Activated naive CD8-positive, alpha-beta T cell treated with anti-CD3 and anti-CD28 coated beads, Interleukin-2, amount 50 U/mL, for 24 hours (primary cell): ENCODE measurements at places on chromosomes 4 and X.

GRCh38 chrX:40207626-40208025 lies 109.9 kb upstream of the BCOR start:
- peak; percentile 41 for DNase-seq

DNA sequence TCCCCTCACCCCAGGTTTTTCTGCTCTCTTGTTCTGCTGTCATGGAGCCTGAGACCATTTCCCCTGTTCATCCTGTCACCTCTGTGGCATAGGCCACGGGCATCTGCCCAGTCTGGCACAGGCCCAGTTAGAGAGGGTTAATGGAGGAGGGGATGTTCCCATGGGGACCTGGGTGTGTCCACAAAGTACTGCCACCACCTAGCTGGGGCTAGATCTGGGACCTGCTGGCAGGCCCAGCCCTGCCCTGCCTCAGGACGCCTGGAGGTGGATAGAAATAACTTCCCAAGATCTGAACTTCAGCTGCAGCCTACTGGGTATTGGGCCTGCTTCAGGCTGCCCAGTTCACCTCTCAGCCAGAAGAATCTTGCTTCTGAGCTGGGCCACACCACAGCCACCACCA lies 13.5 kb downstream of the EFNB1 start:
- no peak for DNase-seq

DNA sequence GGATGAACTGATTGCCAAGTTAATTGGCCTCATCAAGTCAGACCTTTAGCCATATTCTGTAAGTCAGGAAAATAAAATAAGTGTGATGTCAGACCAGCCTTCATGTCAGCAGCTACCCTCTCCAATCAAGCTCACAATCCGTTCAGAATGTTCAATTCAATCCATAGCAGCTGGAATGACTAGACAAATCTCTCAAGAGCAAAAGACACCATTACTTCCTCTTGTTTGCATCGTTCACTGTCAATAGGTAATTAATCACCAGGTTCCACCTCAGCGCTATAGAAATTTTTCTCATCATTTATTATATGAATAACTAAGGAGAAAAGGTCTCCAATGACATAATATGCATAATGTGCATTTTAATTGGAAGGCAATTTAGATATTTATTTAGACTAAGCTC lies 321.0 kb upstream of the GRIA3 start:
- DNase-seq, result no peak

DNA sequence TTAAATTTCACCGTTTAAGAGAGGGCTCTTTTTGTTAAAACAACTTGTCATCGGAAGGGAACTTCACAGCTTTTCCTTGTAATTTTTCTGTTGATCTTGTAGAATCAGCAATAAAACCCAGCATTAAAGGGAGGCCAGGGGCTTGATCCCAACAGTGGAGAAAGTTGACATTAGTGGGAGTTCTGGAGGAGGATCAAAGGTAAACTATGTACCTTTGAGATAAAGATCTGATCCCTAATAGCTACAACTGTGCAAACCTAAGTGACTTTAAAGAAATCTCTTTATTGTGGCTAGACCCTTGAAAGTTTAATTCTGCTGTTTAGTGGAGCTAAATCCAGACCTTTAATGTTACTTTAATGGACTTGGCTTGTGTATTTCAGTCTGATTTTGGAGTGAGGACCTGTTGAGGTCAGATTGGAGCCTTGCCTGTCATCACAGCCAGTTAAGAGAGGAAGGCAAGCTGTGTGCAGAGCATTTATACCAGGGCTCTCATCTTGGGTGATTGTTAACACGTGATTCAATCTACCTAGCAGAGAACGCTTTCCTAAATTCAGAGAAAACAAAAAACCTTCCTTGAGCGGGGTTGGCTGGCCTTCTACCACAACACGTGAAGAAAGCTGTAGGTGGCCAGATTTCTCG lies 1.7 kb downstream of the DOCK11 start:
- no peak for DNase-seq

GRCh38 chr4:114062499-114062898 lies 83.1 kb upstream of the ARSJ start:
- no peak for DNase-seq

GRCh38 chr4:11264841-11265240 lies 163.9 kb downstream of the HS3ST1 start:
- DNase-seq, result no peak

DNA sequence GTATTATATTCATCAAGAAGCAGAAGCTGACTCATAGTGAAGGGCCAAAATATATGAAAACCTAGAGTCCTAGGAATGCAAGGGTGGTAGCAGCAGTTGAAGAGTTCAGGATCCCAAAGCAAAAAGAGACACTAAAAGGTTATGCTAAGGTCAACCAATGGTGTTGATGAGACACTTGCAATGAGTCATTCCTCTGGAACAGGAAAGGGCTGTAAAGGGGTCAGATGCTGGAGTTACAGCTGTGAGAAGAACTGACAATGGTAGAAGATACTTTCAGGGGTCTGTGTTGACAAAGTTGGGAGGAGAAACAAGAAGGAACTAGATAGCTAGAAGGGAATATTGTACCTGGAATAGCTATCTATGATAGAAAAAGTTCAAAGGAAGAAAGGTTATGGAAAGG lies 47.5 kb downstream of the ZGRF1 start:
- no peak for DNase-seq

- DNase-seq, result no peak
These were observed 59.7 kb upstream of the BCOR start for GRCh38 chrX:40157228-40158035.

DNA sequence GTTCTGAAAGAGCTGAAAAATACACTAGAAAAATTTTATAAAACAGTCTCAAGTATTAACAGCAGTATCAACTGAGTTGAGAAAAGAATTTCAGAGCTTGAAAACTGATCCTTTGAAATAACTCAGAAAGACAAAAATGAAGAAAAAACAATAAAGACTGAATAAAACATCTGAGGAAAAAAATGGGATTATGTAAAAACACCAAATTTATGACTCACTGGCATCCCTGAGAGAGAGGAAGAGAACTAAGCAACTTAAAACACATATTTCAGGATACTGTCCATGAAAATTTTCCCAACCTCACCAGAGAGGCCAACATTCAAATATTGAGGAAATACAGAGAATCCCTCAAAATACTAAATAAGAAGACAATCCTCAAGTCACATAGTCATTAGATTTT lies 22.9 kb downstream of the PABPC4L start:
- DNase-seq, result no peak

GRCh38 chrX:6666624-6667023 lies 131.7 kb upstream of the VCX3A start:
- DNase-seq, result no peak

GRCh38 chrX:26789751-26790150 lies 573.8 kb downstream of the MAGEB5 start:
- no peak for DNase-seq

- DNase-seq, result no peak
These were observed 78.9 kb upstream of the FMR1 start for GRCh38 chrX:147832707-147833348.

DNA sequence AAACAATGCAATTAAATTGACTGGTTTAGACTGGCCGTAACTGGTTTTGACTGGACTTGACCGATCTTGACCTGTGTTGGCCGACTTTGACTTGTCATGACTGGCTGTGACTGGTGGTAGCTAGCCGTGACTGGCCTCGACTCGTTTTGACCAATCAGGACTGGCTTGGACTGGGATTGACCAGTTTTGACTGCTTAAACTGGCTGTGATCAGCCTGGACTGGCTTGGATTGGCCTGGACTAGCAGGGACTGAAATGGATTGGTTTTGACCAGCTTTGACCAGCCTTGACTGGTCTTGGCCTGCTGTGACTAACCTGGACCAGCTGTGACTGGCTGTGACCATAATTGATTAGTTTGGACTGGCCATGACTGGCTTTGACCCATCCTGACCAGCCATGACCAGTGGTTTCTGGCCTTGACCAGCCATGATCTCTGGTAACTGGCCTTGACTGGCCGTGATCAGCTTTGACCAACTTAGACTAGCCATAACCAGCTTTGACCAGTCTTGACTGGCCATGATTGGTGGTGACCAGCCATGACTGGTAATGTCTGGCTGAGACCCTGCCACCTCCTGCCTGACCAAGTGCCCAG lies 13.1 kb downstream of the SUV39H1 start:
- DNase-seq, result no peak

DNA sequence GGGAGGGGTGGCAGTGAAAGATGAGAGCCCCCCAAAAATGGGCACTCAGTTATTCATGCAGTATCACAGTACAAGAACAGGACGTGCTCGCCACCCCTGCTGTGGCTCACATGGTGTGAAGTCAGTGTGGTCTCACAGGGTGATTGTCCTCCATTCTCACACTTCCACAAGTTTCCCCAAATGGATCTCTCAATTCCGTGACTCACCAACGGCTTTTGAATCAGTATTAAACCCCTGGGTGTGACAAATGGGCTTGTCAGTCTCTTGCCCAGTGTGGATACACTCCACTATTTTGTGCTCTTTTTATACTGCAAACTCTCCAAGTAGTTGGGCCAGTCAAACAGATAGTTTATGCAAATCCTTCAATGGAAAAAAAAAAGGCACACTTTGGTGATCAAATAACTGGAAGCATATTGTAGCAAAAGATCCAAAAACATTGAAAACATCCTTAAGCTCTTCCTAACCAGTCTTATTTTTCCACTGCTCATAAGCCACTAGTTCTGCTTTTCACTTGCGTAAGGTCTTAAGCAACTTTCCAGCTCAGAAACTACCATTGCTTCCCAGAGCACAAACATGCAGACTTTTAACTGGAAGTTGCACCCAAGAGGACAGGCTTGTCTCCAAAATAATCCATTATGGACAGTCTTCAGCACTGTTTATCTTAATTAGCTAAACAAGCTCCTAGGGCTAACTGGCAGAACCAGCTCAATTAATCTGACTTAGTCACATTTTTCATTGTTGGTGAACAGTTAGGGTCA lies 365.7 kb downstream of the PPP3CA start:
- no peak for DNase-seq

GRCh38 chrX:48515842-48516241 lies 5.8 kb upstream of the EBP start:
- no peak for DNase-seq

DNA sequence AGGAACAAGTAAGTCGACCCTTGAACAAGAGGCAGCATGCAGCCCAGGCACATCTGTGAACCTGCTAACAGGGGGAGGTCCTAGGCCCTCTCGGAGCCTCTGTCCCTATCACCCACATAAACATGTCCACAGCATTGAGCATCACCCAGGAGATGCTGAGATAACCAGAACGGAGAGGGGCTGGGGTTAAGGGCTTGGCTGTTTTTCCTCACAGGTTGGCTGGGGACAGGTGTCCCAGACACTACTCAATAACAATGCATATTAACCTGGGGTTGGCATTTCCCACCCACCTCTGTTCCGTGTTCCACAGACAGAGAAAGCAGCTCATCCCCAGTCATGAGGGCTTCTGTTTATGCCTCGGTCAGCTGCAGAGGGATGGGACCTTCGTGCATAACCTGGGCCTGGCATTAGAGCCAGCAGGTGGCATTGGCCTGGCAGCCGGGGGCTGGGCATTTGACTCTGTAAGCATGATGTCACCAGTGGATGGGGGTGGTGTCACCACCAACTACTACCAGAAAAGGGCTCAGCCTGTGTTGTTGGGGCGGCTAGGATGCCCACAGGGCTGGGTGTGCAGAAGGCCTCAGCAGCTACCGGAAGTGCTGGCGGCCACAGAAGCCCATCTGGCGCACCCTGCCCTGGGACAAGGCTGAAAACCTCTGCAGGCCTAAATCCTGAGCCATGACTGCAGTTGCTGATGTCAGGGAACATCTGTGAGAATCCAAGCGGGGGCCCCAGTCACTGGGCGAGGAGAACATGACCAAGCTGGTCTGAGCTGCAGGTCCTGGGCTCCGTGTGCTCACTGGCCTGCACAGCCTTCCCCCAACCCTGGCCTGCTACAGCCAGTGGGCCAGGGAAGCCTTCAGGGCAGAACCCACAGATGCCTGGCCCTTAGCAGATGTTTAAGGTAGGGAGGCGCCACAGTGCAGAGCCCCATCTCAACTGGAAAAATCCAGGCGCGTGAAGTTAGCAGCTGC lies 351.4 kb downstream of the NR3C2 start:
- no peak for DNase-seq

- DNase-seq, result no peak
These were observed 5.2 kb downstream of the TSPYL2 start for GRCh38 chrX:53087388-53087831.

DNA sequence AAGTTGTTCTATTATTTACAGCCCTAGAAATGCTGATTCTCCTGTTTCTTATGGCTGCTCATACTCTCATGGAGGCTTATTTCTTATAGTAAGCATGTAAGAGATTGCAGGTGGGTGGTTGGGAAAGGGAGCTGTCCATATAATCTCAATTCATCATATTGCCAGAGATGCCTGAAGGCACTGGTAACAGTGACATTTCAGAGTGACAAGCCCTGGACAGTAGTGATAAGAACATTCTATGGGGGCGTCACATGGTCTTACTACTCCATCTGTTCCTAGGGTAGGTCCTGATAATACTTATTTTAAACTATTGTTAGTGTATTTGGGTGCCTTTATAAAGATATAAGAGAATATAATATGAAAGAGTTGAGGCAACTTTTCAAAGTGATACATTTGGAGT lies 171.5 kb downstream of the CFAP299 start:
- DNase-seq, result no peak

GRCh38 chr4:91345632-91346031 lies 958.1 kb upstream of the GRID2 start:
- no peak for DNase-seq

GRCh38 chr4:185468999-185469398 lies 2.5 kb downstream of the CCDC110 start:
- no peak for DNase-seq

DNA sequence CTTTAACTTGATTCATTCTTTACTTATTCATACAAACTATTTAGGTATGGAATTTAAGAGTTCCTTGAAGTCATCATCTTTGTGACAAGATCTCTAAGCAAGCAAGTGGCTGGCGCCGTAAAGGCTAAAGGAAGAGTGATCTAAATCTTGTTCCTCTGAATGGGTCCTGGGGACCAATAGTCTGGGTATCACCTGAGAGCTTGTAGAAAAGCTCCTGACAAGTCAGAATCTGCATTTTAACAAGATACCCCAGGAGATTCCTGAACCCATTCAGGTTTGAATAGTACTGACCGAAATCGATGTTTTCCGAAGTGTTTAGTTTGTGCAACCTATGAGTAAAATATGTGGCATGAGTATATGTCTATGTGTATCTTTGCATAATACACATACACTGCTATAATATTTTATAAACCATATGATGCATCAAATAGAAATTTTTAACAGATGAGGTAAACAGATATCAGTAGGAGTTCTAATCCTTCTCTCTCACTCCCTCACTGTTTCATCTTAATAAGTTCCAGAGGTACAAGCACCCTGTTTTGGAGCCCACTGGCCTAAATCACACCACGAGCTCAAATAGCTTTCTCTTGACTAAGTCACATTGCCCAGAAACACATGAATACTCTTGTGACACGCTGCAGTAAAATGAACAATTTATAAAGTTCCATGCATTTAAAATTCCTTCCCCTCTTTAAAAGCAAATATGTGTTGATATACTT lies 170.0 kb downstream of the RELL1 start:
- DNase-seq, result no peak

GRCh38 chr4:180057299-180057721 lies 2185.9 kb upstream of the TENM3 start:
- DNase-seq, result no peak

GRCh38 chrX:64976673-64977040 lies 407 bp upstream of the ZC4H2 start:
- DNase-seq, result no peak

GRCh38 chr4:42083816-42084215 lies 68.6 kb downstream of the BEND4 start:
- no peak for DNase-seq
